Right renal cortex interstitium (tissue), 3 donors: ENCODE measurements at places on chromosomes 1 and 21. TPM values are rescaled to one million over a fixed set of nuclear protein-coding genes. Genes with fewer than 3 reads are reported as not detected.
A peak's percentile ranks its signal among the peaks of the same experiment; 100 is the strongest.

The DNAJC11 gene
- 68.9 TPM for polyA plus RNA-seq

DNA sequence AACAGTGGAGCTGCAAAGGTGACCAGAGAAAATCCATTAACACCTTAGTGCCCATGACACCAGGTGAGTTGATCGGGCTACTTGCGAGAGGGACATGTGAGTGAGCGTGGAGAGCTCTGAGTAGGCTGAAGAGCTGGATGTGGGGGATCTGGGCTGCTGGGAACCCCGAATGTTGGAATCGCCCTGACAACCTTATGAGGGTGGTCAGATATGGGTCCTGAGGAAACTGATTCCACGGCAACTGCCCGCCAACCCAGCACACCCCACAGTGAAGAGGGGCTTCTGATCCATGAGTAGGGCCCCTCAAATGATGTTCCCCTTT, 705 bp upstream of the QSOX1 start:
- DNase-seq: peak; percentile 1

The NTMT2 gene
- not detected for polyA plus RNA-seq

The TDRD5 gene
- polyA plus RNA-seq: 4.7 TPM

- no peak for DNase-seq
Measured at GRCh38 chr1:160567858-160568682, 11.2 kb downstream of the CD84 start.

DNA sequence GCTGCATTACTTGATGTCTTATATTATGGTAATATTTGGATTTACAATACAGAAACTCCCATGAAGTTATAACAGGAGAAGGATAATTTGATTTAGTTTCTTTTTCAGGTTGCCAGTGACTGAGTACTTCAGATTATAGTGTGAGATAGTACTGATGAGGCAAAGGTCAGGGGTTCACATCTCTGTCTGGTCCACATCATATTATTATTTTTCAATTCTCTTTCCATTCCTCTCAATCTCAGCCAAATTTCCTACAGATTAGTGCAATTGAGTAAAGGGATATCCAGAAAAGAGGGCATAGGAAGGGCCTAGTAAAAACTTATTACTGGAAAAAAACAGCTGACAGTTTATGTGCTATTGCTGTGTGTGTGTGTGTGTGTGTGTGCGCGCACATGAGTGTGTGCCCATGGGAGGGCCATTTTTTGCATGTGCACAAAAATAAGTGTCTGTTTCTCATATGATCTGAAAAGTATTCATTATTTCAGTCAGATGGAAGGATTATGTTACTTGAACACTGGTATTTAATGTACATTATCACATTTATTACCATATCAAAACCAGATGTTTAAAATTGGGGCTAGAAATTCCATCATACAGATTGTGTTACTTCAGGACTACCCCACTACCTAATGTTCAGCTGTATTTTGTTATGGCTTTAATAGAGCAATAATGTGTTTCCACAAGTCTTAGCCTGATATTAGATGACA, 78.3 kb upstream of the KCNK2 start:
- DNase-seq: no peak

The BNIPL gene
- polyA plus RNA-seq: 2.5 TPM

DNA sequence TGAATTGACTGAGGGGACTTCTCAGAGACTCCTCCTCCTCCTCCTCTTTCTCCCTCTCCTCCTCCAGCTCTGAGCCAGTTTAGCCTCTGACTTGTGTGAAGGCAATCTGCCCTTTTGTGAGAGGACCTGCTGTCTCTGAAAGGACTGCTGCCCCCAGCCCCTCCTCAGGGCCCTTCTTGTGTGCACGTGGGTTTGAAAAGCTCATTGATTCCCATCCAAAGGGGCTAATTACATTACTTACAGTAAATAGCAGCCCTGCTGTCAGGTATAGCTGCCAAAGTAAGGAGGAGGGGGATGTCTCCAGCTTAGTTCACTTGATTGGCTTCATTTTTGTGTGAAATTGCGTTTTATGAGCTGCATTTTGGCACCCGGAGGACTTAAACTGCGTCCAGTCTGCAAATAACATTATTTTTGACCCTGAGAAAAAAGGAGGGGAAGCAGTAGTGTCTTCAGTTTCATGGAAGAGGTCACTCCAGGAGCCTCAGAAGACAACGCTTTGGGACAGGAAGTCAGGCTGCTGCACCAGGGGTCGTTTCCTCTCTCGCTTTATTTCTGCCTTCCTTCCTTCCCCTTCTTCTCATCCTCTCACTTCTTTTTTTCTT, 1.8 kb upstream of the LHX9 start:
- no peak for DNase-seq

The SPRR3 gene
- 0.21 TPM for polyA plus RNA-seq

The LCE2C gene
- polyA plus RNA-seq: not detected

GRCh38 chr1:65222340-65222940, 74.4 kb downstream of the AK4 start:
- no peak for DNase-seq

The GJA5 gene
- polyA plus RNA-seq: 27.4 TPM

GRCh38 chr1:199272139-199272544, 633.3 kb downstream of the PTPRC start:
- no peak for DNase-seq

The EMC1 gene
- polyA plus RNA-seq: 46.1 TPM

The OLIG2 gene
- polyA plus RNA-seq: not detected

- DNase-seq: peak; percentile 68
Measured at GRCh38 chr1:168466092-168466713, 77.6 kb downstream of the XCL2 start.

DNA sequence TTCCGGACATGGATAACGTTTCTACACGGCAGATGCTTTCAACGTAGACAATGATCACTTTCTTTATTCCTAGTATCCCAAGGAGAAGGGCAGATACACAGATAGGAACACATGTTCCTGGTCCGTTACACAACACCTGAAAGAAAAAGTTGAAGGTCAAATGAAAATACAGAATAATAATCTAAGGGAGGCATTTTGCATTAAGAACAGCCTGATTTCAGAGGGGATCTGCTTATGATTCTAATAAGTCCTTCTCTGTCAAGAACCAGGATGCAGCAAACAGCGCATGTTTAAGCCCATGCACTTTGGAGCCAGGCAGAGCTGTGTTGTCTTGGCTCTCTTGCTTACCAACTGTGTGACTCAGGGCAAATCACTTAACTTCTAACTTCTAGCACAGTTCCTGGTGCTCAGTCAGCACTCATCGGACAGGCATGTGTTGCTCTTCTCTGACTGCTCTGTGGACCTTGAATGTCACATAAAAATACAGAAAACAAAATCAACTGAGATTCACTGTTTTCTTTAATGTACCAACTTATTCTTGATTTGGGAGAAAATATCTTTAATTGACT, 56.3 kb upstream of the CNN3 start:
- DNase-seq: no peak

DNA sequence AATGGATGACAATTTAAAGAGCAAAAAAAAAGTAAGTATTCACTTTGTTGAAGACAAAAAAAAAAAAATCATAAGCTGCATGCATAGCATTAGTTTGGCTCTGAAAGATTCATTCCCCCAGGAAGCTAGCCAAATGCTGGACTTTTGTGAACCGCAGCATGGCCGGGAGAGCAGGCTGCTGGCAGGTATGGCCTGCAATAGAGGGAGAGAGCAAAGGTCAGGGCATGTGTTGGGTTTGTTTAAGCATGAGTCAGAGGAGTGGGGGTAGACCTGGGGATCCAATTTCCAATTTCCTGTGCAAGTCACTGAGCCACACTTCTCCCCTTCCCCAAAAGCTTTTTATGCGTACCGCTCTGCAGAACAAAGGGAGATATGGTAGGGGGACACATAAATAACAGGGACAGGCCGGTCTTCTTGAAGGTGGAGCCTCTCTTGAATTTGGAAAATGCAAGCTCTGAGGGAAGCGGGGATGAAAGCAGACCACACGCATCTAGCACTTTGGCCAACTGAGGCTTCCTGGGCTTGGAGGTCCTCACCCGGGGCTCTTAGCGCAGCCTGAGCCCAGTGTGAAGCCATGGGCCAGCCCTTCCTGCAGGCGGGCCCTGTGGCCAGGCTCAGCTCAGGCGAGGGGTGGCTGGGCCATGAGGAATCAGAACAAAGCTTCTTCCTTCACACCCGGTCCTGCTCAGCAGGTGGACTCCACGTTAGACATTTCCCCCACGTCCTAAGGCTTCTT, 171.1 kb downstream of the TOMM20 start:
- DNase-seq: peak; percentile 74

- DNase-seq: no peak
Measured at GRCh38 chr21:37631319-37632117, 264.9 kb downstream of the DYRK1A start.

The FCRL5 gene
- polyA plus RNA-seq: 0.04 TPM

- DNase-seq: peak; percentile 76
Measured at GRCh38 chr1:14945132-14946010, 208.2 kb upstream of the TMEM51 start.

The TTLL10 gene
- polyA plus RNA-seq: 0.58 TPM

DNA sequence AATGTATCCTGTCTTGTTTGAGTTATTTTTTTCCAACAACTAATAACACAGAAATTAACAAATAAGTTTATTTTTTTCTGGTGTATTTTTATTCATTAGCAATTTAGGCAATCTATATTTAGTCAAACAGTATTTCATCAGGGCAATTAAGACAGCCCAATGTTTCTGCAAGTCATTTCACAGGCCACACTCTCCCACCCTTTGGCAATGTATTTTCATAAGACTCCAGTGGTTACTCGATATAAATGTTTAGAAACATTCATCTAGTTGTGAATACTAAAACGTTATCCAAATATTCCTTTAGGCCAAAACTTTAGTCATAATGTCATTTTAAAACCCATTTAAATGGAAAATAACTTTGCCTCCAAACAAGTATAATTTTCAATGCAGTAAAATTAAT, 142.1 kb downstream of the KCNT2 start:
- no peak for DNase-seq

The PRDM15 gene
- 5.4 TPM for polyA plus RNA-seq

The UTS2 gene
- 0.40 TPM for polyA plus RNA-seq
